Dermis blood vessel endothelial cell (primary cell): ENCODE measurements at places on chromosomes 3 and 15.
A peak's percentile ranks its signal among the peaks of the same experiment; 100 is the strongest.

DNA sequence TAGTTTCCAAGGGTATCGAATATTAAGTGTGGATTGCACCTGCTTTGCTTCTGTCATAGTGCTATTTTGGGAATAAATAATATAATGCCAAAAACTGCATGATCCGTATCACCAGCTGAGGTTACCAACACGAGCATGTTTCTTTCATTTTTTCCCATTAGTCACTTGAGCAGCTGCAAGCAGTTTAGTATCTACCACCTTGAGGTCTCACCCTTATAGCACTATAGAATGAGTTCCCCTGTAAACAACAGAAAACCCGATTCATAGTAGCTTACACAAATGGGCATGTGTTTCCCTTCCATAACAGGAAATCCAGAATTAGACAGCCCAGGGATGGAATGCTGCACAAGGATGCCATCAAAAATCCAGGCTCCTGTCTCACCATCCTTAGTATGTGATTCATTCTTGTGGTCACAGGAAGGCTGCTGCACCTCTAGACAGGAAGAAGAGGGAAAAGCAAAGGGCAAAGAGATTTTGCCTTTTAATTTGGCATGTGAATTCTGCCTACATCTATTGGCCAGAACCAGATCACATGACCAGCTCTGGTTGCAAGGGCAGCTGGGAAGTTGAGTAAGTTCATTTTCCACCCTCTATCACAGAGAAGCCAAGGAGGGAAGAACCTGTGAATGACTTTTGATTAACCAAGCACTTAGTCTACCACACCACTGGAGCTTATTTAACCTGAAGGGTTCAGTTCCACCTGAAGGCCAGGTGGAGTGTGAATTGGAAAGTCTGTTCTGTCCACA lies 91.3 kb upstream of the SLC25A36 start:
- no peak for DNase-seq

DNA sequence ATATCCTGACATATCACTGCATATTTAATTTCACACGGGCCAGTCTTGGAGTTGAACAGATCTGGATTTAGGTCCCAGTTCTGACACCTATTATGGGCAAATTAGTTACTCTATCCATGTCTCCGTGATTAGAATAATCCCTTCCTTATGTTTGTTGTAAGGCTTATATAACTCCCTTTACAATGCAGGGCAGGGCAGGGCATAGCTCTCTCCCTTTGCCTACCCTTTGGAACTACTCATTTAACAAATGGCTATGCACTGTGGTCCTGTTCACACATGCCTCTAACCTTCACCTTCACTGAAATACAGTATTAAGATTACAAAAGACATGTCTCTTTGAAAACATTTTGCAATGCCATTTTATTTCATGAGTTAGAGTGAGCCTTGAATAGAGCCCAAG lies 24.8 kb upstream of the ATP13A5 start:
- DNase-seq: no peak

DNA sequence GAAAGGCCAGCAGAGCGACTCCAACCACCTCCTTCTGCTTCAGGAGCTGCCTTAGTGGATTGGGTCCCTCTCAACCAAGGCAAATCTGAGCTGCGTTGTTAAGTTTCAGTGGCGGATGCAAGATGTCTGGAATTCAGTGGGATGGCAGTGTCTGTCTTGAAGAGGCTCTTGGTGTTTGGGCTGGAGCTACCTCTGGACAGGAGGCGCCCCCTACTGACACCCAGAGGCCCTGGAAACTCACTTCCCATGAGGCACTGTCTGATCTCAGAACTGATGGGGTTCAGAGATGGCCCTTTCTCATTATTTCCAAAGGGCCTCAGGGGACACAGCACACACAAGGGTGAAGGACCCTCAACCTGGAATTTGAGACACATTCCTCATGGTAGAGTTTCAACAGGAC lies 6.0 kb upstream of the SLC28A1 start:
- peak; percentile 65 for DNase-seq

- DNase-seq: no peak
Measured at GRCh38 chr15:50210462-50211157, 28.6 kb downstream of the SLC27A2 start.

GRCh38 chr3:72659188-72659587 lies 189.1 kb downstream of the SHQ1 start:
- no peak for DNase-seq

- DNase-seq: no peak
Measured at GRCh38 chr15:73986055-73986775, 5.9 kb downstream of the STOML1 start.
